GM20000 (cell line): ENCODE measurements at places on chromosomes 2 and 18.

- DNase-seq: no peak
Measured at GRCh38 chr2:45006942-45007287, 2.3 kb downstream of the SIX2 start.

DNA sequence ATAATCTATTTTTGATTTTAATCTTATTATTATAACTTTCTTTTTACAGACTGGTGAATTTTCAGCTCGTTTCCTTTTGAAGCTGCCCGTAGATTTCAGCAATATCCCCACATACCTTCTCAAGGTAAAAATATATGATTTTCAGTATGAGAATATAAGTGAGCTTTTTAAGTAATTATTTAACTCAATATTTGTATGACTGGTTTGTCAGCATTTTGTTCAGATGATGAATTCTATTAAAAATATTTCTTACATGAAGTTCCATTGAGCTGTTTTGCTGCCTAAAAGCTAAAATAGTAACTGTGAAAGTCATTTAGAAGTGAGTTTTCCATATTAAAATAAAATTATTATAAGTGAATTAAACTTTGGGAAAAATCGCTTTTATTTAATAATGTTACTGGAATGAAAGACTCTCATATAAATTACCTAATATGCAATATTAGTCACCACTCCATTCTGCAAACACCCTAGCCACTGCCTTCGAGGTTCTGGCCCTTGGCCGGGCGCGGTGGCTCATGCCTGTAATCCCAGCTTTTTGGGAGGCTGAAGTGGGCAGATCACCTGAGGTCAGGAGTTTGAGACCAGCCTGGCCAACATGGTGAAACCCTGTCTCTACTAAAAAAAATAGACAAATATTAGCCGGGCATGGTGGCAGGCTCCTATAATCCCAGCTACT is 155.3 kb downstream of the BABAM2 start:
- DNase-seq: no peak

- no peak for DNase-seq
Measured at GRCh38 chr2:103435010-103435409, 673.2 kb downstream of the TMEM182 start.

DNA sequence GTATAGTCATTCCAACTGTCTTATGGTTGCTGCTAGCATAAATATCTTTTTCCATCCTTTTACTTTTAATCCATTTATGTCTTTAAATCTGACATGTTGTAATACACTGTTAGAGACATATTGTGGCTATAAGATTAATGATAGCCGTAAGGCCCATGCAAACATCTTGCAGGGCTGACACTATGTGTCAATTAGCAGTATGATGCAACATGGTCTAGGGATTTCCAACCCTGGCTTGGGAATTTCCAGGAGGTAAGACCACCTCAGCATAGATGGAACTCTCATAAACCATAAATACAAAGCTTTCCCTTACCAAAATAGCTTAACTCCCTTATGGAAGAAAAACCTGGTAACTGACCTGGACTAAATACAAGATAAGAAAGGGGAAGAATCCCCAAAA is 16.5 kb downstream of the SCLY start:
- DNase-seq: no peak

- DNase-seq: no peak
Measured at GRCh38 chr18:25453556-25454269, 101.7 kb upstream of the ZNF521 start.

- DNase-seq: no peak
Measured at GRCh38 chr2:121155502-121156056, 129.4 kb downstream of the TFCP2L1 start.

DNA sequence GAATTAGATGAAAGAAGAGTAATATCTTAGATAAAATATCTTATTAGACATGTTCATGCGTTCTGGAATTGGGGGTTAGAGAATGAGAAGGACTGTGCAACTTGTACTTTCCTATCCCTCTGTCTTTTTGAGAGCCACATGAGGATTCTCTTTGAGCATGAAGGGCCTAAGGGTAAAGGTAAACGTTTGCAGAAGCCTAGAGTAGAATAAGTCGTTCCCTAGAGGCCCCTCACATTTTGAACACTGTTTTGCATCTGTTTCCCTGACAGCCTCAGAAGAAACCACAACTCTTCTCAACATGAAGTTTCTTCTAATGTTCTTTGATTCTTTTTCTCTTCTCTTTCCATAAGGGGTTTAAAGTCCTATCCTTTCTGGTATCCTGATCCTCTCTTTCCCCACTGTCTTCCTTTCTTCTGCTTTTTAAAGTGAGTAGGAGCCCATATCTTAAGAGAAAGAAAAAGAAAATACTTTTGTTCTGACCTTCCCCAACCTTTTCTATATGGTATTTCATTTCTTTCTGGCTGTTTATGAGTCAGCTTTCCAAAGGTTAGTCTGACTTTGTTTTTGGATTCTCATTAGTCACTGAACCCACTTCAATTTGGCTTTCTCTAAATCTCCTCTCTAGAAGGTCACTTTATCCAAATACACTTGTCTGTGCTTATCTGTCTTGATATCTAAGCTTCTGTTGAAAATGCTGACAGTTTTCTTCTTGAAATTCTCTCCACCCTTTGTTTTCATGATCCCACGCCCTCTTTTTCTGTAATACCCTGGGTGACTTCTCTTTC is 34.8 kb downstream of the PPP1R1C start:
- no peak for DNase-seq

DNA sequence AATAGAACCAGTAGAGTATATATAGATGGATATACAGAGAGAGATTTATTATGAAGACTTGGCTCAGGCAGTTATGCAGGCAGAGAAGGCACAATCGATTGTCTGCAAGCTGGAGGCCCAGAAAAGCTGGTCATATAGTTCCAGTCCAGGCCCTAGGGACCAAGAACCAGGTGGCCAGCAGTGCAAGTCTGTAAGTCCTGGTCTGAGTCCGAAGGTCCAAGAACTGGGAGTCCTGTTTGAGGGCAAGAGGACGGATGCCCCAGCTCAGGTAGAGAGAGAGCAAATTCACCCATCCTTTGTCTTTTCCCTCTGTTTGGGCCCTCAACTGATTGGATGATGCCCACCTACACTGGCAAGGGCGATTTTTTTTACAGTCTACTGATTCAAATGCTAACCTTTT is 164.6 kb downstream of the CAMKMT start:
- DNase-seq: no peak

DNA sequence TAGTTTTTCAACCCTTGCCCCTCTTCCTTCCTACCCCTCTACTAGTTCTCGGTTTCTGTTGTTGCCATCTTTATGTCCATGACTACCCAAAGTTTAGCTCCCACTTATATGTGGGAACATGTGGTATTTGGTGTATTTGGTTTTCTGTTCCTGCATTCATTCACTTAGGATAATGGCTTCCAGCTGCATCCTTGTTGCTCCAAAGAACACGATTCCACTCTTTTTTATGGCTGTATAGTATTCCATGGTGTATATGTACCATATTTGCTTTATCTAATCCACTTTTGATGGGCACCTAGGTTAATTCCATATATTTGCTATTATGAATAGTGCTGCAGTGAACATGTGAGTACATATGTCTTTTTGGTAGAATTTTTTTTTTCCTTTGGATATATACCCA is 20.6 kb upstream of the DSC1 start:
- no peak for DNase-seq

DNA sequence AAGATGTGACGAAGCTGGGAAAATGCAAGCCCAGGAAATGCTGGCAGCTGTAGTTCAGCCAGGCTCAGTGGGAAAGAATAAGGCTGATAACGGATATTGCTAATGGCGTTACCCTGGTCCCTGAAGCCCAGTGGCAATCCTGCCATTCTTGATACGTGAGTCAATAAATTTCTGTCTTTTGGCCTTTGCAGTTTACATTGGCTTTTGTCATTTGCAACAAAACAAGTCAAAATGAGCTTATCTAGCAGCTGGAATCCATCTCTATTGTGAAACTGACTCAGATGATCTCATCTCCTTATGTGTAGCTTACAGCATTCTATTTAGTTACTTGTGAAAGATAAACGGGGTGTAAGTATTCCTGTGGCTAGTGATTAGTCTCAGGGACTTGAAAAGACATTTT is 43.8 kb downstream of the ARL6IP6 start:
- DNase-seq: no peak

- DNase-seq: no peak
Measured at GRCh38 chr2:15507697-15508096, 53.4 kb downstream of the NBAS start.

GRCh38 chr2:231615058-231615671 is 22.5 kb downstream of the TEX44 start:
- peak; percentile 49 for DNase-seq

DNA sequence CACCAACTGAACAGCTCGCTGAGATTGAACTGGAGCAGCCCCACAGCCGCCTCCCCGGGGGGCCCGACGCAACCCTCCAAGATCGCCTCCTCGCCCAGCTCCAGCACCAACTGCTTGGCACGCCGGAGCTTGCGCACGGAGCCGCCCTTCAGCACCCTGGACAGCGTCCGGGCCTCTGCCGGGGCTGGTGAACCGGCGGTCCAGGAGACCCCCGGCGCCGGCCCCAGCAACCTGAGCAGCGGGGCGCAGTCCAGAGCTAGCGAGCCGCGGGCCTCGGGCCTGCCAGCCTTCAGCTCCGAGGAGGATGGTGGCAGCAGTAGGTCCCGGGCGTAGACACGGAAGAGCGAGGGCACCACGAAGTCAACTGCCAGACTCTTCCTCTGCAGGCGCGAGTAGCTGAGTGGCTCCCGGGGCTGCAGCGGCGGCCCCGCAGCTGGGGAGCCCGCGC is 1.2 kb downstream of the ALK start:
- DNase-seq: peak; percentile 60

DNA sequence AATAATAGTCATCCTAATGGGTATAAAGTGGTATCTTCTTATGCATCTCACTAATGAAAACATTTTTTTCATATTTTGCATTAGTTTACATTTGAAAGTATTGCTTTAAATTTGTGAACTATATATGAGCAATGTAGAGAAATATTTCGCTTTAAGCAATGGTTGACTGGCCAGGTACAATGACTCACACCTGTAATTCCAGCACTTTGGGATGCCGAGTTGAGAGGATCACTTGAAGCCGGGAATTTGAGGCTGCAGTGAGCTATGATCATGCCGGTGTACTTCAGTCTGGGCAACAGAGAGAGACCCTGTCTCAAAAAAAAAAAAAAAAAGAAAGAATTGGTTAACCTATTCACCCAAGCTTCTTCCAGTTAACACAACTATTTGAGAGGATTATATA is 15.1 kb downstream of the ZCCHC2 start:
- DNase-seq: no peak

DNA sequence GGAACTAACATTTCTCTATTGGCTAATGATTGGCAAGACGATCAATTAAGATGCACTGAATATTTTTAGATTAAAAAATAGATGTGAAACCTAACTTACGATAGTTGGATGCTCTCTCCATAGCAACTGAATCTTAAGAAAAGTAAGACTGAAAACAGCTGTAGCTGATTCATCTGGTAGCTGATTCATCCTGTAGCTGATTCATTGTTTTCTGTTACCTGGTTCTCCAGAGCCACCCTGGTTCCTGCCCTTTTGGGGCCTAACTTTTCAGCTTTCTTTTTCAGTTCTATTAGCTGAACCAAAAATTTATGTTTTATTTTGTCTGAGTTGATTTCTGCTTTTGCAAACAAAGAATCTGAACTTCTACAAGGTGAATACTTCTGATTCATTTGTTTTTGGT is 22.7 kb upstream of the SPR start:
- peak; percentile 48 for DNase-seq

GRCh38 chr2:190698895-190699294 is 50.0 kb downstream of the NAB1 start:
- DNase-seq: no peak

GRCh38 chr2:179861416-179862067 is at the start of gene ZNF385B:
Gene ZNF385B (minus strand): TSS chr2:179861612.
- DNase-seq: peak; percentile 36

GRCh38 chr2:101480764-101481163 is 5.9 kb upstream of the RFX8 start:
- no peak for DNase-seq

DNA sequence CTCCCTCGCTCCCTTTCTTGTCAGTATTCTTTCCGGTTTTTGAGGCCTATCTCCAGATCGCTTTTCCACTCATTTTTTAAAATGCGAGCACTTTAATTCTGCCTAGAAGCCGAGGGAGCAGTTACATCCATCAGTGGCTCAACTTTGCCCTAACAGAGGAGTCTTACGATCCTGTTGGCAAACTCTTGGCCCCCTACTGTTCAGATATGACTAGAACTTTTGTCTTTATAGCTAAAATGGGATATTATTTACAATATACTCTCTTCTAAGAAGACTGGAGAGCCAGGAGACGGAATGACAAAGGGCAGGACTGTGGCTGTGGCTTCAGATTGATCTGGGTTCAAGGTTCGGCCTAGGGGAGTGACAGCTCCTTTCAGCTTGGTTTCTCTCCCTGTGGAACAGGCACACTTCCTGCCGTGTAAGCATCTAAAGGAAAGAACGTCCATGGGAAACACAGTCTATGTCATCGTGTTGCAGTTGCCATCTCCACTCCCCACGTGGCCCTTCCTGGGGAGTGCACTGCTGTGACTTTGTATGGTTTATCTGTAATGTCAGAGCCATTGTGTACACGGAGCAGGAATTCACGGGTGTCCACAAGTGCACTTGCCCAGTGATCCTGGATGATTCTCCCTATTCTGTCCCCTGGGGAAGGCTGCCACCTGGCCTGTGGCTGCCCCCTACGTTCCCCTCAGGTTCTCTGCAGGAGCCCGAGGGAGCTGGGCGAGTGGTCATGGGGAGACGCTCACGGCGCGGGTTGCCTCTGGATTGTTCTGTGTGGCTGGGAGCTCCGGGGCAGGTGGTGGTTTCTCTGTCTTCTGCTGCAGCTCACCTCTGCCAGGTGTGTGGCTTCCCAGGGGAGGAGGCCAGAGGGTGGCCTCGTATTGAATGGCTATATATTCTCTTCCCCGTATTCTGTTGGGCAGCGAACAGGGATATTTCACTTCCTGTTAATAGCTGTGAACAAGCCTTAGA is 222.0 kb downstream of the LDLRAD4 start:
- no peak for DNase-seq
